ENCODE measurements at places on chromosomes 11 and 22.
A peak's percentile ranks its signal among the peaks of the same experiment; 100 is the strongest.

- peak; percentile 56 for DNase-seq
Observed at GRCh38 chr11:27839226-27839913, 139.1 kb upstream of the BDNF start.

- no peak for DNase-seq
Observed at GRCh38 chr22:49010070-49010863, 817.4 kb downstream of the BRD1 start.

DNA sequence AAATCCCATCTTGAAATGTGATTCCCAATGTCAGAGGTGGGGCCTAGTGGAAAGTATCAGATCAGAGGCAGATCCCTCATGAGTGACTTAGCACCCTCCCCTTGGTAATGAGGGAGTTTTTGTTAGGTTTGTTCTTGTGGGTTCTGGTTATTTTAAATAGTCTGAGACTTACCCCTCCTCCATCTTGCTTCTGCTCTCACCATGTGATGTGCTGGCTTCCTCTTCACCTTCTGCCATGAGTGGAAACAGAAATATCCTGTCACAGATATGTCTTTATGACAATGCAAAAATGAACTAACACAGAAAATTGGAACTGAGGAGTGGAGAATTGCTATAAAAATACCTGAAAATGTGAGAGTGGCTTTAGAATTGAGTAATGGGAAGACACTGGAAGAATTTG is 33.1 kb downstream of the TMEM225 start:
- DNase-seq = no peak

DNA sequence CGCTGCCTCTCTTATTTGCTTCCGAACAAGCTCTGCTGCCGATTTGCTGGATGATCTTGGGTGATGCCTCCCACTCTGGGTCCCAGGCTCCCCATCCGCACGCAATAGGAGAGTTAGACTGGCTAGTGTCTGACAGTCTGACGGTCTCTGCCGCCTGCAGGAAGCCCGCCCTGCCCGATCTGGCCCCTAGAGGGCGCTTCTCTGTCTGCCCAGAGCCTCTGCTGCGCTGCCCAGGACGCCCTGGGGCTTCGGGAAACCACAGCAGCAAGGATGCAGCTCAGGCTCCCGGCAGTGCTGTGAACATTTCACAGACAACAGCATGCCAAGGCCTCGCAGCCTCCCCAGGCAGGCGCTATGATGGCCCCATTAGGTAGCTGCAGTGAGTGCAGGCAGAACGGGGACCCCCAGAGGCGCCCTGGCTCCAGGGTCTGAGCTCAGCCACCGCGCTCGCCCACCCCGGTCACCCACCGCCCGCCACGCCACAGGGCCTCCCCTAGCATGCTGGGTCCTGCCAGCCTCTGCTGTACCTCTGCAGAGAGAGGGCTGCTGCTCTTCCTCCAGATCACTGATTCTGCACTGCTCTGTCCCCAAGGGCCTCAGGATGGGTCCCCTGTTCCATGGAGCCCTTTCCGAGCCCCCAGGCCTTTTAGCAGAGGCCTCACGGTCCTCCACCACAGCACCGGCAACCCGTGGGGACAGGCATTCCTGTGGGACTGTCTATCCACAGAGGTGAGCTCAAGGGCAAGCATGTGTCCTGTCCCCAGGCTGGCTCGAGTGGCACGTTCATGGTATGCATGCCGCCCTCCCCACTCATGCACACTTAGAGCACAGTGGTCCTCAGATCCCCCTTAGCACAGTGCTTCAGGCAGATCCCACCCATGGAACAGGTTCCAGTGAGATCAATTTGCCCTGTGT is 4.3 kb upstream of the BAIAP2L2 start:
- DNase-seq = peak; percentile 77

- DNase-seq = no peak
Observed at GRCh38 chr11:130478881-130479280, 30.4 kb downstream of the ADAMTS15 start.

DNA sequence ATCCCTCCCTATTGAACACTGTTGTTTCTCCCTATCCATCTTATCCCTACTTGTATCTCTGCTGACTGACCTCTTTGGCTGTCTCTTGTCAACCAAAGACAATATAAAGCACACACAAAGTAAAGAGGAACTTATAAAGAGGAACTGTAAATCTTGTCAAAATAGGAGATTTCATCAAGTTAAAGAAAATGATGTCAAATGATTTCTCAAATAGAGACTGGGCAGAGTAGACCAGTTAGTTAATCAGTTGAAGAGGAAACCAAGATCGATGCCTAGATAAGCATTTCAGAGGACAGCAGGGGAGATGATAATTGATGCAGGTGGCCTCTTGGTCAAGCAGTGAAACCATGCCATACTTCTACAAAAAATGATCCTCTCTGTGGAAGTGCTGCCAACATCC is 22.7 kb downstream of the KCNQ1OT1 start:
- DNase-seq = no peak

- no peak for DNase-seq
Observed at GRCh38 chr11:134036492-134037045, 32.3 kb upstream of the JAM3 start.

DNA sequence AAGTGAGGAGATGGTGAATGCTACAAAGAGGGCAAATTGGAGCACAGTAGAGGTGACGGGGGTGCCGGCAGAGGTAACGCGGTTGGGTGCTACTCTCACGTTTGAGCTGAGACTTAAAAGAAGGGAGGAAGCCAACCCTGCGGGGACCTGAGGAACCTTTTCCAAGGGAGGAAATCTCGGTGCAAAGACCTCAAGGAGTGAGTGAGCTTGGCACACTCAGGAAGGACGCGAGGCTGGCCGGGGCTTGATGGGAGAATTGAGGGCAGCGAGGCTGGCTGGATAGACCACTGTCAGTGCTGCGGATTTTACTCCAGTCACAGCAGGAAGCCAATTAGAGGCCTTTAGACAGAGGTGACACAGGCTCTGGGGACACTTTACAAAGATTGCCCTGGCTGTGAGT is 25.0 kb downstream of the TSKU start:
- DNase-seq = no peak

- DNase-seq = no peak
Observed at GRCh38 chr11:112581747-112582146, 321.1 kb upstream of the PLET1 start.

DNA sequence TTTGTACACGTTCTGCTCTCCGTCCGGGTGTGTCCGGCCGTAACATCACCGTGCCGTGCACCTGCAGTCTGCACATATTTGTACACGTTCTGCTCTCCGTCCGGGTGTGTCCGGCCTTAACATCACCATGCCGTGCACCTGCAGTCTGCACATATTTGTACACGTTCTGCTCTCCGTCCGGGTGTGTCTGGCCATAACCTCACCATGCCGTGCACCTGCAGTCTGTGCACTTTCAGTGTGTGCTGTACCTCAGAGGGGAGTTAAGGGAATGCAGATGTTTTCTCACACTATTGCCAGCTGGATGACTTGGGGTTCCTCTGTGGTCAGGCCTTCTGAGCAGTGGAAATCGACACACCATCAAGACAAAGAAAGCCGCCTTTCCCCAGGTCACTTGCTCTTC is 4.2 kb downstream of the TTLL8 start:
- DNase-seq = no peak

DNA sequence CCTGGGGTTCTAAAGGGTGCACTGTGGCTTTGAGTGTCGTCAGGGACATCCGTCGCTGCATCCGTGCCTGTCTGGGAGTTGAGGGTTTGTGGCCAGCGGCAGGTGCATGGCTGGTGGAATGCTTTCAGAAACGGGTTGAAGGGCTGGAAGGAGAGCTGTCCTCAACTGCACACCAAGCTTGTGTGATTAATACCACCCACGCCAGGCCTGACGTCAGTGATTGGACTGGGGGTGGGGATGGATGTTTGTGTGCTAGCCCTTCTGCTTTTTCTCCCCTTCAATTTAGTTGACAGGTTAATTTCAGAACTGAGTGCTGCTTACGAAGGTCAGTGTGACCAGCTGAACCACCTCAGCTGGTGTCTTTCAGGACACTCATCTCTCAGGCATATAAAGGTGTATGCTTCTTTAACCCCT is 3.2 kb upstream of the GAB2 start:
- DNase-seq = no peak

DNA sequence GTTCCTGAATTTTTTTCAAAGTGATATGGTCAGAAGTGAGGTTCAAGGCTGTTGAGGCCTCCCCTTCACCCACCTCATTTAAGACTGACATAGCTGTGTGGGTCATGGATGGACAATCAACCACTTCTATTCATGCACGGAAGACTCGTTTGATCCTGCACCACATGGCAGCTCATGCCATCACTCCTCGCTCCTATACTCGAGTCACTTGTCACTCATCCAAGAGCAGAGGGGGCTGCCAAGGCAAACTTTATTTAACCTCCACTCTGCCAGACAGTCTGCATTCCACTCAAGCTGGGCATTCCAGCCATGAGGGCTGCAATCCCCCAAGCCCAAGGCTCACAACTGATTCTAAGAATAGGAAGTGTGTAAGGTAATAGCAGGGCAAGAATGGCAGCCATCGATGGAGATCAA is 34.1 kb downstream of the SNX19 start:
- DNase-seq = no peak

DNA sequence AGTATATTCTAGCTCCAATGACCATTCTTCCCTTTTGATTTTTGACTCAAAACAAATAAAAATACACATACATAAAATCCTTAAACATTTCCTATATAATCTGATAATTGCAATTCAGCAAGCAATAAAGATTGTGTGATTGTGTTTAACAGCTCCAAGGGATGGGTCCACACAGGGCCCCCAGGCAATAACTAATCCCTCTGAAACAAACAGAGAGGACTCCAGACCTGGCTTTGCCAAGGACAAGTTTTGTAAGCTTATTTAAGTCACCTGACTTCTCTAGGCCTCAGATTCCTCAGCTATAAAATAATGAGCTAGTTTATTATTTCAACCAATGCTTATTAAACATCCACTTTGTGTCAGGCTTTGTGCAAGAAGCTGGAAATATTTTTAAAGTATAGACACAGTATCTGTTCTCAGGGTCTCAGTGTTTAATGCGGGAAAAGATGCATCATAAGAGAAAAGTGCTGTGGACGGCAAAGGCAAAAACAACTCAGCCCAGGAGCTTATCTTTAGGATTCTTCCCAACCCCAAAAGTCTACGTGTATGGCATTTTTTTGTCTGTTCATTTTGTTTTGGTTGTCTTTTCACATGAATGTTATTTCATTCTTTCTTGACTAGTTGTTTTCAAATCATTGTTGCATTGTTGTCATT is 20.1 kb downstream of the FZD4 start:
- DNase-seq = no peak

- DNase-seq = no peak
Observed at GRCh38 chr22:41840216-41840615, 7.3 kb downstream of the SREBF2 start.

- no peak for DNase-seq
Observed at GRCh38 chr11:76362716-76363115, 18.2 kb downstream of the THAP12 start.

DNA sequence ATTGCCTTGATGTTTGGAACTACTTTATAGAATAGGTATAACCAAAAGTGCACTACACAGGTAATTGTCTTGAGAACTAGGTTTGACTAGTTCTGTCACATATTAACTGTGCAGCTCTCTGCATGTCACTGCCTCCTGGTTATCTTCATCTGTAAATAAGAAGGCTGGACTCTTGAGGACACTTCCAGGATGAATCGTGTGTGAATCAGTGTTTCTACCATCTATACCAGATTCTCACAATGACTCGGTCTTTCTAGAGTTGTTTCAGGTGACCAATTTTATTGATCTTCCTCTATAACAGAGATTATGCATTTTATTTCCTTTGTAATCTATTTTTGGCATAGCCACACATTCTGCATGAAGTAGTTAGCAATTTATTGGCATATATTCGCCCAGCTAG is 1181.0 kb upstream of the TENM4 start:
- DNase-seq = no peak

DNA sequence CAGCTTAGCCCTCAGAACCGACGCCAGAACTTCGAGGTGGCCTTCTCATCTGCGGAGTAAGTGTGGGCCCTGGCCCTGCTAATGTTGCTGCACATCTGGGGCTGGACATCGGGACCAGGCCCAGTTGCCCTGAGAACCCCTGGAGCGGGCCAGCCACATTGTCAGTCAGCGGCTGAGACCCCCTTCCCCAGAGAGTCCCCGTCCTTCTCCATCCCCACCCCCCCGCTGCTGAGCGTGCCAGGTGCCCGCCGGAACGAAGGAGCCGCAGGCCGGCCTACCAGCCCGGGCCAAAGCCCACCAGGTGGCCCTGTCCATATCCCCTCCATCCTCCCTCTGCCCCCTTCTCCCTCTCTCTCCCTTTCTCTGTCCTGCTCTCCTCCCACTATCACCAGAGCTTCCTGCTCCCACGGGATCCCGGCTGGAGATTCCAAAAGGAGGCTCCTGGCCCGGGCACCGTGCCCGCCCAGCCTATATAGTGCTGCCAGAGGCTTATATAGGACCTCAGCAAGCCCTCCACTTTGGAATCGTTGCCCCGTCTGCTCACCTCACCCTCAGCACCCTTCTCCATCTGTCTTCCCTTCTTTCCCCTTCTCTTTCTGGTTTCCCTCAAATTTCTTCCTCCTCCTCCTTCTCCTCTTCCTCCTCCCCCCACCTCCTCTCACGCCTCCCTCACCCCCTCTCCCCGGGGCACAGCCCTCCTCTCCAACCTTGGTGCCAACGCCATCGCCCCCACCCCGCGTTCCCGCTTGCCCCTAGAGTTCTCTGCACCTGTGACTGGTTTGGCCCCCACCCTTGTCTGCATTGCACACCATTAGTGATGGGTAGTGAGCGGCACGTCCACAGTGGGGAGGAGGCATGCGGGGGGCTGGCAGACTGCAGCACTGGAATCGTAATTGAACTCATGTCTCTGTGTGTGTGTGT is 7.3 kb downstream of the SELENOM start:
- no peak for DNase-seq

- no peak for DNase-seq
Observed at GRCh38 chr11:79390477-79390876, 50.4 kb downstream of the TENM4 start.

GRCh38 chr22:23485490-23485889 is 94.6 kb downstream of the IGLL1 start:
- no peak for DNase-seq

DNA sequence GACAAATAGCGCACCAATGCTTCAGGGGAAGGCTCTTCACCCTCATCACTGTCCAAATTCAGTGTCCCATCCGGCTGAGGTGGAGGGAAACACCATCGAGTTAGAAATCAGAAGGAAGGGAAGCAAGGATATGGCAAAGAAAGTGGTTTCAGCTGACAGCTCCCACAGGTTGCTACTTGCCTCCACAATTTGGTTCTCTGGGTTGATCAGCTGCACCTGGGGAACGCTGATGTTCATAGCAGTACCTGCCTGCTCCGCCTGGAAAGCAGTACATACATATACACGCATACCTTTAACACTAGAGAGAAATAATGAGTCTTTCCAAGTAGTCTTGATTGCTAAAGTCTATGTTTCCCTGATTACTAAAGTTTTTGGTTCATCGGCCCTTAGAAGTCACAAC is 37.8 kb upstream of the APOA1 start:
- DNase-seq = no peak

DNA sequence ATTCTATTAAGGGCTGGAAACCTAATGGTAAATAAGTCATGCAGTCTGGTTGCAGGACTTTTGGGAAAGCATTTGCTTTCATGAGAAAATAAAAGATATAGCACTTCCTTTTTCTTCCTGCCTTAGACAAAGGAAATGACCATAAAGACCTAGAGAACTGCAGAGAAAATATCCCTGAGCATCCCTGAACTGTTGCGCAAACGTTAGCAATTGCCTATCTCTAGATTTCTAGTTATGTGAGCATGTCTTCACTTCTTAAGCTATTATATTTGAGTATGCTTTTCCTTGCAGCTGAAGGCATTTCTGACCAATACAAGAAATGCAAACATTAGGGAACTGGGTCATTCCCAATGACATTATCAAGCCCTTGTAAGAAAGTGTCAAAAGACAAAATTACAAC is 110.6 kb downstream of the KIF18A start:
- DNase-seq = no peak

- DNase-seq = no peak
Observed at GRCh38 chr22:25143156-25144076, 56.2 kb upstream of the CRYBB3 start.

- no peak for DNase-seq
Observed at GRCh38 chr11:975827-976226, 50.2 kb downstream of the AP2A2 start.
